Glutamatergic neuron (in vitro differentiated cells): ENCODE measurements at places on chromosomes 2 and 18.

DNA sequence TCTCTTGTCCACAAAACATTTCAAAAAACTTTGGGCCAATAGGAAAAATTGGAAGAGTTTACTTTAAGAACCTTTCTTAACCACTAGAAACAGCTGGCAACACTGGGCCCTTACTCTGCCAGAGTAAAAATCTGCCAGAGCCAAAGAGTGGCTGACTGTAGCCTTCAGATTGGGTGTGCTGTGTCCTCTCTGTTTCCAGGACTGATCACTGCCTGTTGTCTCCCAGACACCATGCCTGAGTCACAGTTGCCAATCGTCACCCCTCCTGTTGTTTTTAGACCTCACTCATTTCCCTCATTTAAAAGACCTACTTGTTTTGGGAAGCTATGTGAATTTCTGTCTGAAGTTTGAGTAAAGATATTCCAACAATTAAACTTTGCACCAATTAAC lies 159.1 kb downstream of the PPP1R1C start:
- DNase-seq, result no peak

DNA sequence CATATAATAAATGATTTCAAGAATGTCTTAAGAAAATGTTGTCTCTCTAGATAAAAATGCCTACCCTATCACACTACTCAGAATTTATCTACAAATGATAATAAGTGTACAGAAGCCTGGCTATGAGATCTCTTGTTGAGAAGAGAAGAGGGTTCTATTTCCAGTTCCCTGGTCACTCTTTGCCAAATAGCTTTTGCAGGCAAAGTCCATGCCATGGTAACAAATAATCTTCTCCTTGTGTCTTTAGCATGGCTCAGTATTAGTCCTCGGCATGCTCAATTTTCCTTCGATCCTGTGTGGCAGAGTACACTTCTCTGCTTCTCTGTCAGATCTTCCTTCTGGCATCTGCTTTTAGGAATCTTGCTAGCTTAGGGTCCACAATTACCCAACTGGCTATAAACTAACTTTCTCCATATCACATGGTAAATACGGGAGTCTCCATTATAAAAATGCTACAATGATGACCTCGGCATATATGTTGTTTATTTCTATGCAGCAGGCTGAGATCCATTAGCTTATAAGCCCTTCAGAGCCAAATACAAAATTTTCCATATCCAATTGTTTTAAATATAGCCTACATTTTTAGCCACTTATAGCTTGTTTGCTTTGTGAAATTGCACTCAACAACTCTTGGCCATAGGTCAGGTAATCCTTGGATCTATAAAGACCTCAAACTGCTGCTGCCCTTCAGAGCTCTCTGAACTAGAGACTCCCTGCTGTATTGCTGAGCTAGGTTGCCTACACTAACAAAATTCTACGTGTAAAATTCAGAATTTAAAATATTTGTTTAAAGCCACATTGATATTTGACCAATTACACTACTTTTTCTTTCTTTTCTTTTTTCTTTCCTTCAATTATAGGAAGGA lies 157.5 kb downstream of the FSIP2 start:
- no peak for DNase-seq

- no peak for DNase-seq
Observed at GRCh38 chr2:192267484-192267883, 72.8 kb upstream of the TMEFF2 start.

DNA sequence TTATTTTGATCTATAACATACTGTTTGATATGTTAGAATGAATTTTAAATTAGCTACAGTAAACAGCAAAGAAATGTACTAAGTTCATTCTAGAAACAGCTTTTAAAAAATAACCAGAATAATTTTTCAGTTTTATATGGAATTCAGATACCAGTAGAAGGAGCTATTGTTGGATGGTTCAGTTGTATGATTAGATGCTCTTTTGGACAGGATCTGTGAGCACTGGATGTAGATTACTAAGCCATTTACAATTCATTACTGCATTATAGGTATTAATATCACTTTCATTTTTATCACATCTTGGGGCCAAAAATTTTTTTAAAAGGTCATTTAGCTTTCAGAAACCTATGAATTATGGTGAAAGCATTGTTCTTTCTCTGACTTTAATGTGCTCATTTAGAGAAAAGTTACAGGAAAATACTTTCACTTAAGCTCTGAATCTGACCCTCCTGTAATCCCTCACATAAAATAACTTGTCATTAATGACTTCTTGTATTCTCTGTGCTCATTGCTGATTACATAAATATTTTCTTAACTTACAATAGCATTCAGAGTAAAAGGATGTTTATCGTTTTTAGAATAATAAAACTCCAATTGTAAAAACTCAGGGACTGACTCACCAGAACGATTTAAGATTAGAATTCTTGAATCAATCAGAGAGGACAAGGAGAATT lies 750.2 kb downstream of the SLC4A3 start:
- DNase-seq, result no peak

DNA sequence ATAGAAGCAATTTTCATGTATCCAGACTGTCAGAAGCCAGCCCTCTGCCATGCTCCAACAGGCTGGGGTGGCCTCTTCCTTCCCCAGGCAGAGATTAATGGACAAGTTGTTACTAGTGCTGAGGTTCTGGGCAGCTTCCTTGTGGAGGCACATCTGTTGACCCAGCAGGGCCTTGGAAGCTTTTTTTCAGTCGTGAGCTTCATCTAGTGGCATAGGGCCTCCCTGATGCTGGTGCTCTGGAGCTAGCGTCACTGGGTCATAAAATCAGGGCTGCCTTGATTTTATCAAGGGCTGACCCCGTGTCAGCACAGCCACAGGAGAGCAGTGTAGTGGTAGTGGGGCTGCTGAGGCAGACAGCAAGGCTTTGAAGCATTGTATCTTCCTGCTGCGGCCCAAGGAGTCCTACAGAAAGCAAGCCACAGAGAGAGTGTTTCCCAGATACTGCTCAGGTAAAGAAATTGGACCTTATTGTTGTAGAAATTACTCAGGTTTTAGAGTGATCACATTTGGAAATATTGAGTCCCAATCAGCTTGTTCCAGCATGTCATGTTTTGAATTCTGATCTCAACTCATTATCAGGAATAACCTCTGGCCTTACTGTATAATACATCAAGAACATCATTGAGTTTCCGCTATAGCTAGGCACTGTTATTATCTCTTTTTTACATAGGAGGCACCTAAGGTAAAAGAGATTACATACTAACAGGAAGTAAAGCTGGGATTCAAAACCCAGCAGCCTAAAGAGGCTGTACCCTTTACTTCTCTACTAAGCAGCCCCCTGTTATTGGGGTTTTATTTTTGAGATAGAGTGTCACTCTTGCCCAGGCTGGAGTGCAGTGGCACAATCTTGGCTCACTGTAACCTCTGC lies 92.3 kb upstream of the ALPP start:
- no peak for DNase-seq

DNA sequence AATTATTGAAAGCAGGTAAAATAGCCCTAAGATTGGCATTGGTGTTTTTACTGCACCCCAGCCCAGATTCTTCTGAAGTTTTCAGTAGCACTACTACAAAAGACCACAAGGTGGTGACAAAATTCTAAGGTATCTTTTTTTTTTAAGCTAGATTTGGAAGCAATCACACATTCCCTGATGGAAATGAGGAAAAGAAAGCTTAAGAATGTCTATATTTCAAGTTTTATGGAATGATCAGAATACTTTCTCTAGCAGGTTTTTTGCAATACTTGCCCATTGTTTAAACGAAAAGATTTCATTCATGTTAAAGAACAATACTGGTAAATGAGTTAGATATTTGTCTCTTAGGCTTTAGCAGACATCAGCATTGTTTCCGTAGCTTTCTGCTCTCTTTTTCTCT lies 32.1 kb upstream of the ZNF638 start:
- DNase-seq, result no peak

DNA sequence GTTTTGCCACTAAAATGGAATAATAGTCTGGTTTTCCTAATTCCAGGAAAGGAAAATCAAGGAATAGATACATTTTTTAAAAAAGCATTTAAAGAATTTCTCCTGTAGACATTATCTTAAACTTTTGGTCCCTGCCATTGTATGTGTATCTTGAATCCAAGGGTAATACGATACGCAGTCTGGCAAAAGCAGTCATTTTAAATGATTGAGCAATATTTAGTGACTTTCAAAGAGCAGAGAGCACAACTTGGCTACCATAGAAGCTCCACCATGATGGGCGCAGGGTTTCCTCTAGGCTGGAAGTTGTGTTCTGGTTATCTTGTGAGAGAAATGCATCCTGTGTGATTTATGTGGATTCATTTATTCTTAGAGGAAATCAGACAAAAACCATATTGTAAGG lies 92.9 kb downstream of the NEDD4L start:
- no peak for DNase-seq

GRCh38 chr2:106144621-106145331 lies 49.3 kb downstream of the UXS1 start:
- DNase-seq, result no peak

DNA sequence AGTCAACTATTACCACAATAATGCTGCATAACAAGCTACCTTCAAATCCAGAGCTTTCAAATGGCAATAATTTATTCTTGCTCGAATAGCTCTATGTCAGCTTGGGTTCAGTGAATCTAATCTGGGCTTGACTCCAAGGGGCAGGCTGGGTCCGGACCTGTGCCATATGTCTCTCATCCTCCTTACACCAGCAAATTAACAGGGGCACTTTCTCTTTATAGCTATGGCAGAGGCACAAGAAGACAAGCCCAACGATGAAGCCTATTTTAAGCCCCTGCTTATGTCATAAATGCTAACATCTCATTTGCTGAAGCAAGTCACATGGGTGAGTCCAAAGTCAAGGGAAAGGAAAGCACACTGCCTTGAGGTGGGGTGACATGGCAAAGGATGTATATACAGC lies 13.3 kb upstream of the ZNF521 start:
- DNase-seq, result no peak

DNA sequence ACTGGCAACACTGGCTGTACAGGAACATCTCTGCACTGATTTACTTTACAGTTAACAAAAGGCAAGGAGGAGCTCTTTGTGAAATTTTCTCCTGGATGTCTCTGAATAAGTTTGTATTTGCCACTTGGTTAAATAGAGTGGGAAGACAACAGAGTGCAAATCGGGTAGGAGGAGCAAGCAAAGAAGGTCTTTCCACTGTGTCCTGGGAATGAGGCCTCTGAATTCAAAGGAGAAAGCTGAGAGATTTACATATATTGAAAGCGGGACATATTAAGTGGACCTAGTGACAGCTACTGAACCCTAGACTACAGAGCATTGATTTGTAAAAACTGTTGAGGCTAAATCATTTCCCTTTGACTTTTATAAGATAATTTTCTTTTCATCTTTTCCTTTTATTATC lies 117.4 kb upstream of the CHRNA1 start:
- DNase-seq, result no peak

GRCh38 chr2:23654756-23655155 lies 269.8 kb downstream of the KLHL29 start:
- no peak for DNase-seq

GRCh38 chr2:149885946-149886345 lies 298.4 kb upstream of the MMADHC start:
- no peak for DNase-seq

- no peak for DNase-seq
Observed at GRCh38 chr18:23569299-23570063, 16.8 kb downstream of the NPC1 start.

DNA sequence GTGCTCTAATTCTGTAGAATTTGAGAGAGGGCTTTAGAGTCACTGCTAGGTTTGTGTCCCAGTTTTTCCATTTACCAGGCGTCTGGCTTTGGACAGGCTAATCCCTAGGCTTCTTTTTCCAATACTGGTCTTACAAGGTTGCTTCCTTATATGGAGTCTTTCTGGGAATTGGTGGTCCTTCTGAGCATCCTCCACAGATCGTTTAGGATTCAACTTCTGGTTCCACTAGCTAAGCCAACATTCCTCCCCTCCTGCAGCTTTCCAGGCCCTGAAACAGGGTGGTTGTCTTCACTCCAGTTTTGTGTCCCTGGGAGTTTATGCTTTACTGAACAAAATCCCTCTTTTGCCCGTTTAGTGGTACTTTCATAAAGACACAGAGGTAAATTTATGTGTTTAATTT lies 170.6 kb downstream of the CERS6 start:
- DNase-seq, result no peak

GRCh38 chr18:35073186-35074105 lies 32.2 kb downstream of the MAPRE2 start:
- no peak for DNase-seq

DNA sequence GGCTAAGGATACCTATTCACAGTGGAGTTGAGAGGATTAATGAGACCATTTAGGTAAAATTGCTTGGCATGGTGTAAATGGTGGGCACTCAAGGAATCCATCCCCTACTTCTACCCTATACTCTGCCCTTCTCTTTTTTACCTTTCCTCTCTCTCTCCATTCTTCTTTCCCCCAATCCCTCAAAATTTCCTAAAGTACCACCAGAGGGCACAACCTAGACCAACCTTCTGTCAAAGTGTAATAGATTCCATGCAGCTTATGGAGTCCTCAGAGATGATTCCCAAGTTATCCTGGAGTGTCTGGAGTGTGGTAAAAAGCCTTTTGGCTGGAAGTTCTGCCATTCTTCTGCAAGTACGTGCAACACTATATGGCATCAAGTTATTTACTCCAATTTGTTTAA lies 33.0 kb upstream of the CCDC195 start:
- no peak for DNase-seq

GRCh38 chr2:121092095-121092494 lies 192.9 kb downstream of the TFCP2L1 start:
- no peak for DNase-seq
